Central memory CD4-positive, alpha-beta T cell (primary cell): ENCODE measurements at places on chromosomes 11 and 22.

DNA sequence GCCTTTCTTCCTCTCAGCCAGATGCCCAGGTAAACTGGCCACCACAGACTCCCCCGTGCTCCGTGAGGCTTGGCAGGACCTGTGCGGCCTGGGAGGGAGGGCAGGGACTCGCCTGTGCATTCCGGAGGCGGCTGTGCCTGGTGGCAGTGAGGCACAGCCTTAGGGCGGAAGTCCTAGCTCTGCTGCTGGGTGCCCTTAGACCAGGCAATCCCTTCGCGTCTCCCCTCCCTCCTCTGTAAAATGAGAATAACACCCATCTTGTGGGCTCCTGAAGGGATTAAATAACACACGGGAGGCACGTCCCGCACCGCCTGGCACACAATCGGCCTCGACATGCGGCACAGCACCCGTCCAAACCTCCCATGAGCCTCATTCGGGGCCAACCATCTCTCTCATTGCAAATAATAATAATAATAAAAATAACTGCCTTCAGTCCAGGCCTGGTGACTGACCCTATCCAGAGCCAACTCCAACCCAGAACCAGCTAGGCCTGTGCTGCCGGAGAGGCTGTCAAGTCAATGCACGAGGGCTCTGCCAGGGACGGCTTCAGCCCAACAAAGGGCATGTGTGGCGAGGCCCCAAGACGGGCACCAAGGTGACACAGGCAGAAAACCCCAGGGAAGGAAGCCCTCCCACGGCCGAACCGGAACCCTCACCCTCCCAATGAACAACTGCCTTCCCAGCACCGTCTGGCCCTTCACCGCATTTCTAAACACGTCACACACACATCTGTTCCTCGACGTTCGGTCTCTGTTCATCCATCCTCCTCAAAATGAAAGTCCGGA is 8.2 kb downstream of the LTO1 start:
- DNase-seq = no peak

DNA sequence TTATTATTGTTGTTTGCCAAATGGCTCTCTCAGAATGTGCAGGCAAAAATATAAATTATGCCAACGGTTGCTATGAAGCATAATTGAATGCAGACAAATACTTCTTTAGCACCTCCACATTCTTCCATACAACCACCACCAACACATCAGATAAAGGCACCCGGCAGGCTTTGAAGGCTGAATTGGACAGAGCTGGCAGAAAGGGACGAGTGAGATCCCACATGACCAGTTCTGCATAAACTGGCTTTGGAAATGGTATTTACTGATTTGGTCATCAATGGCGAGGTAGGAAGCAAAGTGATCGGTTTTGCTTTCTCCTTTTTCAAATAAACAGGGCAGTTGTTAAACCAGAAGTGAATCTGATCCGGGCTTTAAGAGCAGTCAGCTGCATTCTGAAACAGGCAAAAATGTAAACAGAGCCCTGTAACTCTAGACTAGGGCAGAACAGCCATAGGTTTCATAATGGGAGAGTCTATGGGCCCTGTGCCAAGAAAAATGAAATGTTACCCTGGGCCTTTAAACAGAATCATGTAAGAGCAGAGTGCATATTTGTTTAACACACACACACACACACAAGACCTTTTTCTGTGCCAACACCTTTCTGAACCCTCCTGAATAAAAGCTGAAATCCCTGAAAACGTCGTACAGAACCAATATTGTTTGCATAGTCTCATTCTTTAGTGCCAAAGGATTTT is 97.7 kb downstream of the MPPED2 start:
- DNase-seq = no peak

- DNase-seq = no peak
Observed at GRCh38 chr11:75566763-75567279, 4.8 kb downstream of the SERPINH1 start.

- no peak for DNase-seq
Observed at GRCh38 chr11:66015936-66016792, 4.4 kb downstream of the CST6 start.

DNA sequence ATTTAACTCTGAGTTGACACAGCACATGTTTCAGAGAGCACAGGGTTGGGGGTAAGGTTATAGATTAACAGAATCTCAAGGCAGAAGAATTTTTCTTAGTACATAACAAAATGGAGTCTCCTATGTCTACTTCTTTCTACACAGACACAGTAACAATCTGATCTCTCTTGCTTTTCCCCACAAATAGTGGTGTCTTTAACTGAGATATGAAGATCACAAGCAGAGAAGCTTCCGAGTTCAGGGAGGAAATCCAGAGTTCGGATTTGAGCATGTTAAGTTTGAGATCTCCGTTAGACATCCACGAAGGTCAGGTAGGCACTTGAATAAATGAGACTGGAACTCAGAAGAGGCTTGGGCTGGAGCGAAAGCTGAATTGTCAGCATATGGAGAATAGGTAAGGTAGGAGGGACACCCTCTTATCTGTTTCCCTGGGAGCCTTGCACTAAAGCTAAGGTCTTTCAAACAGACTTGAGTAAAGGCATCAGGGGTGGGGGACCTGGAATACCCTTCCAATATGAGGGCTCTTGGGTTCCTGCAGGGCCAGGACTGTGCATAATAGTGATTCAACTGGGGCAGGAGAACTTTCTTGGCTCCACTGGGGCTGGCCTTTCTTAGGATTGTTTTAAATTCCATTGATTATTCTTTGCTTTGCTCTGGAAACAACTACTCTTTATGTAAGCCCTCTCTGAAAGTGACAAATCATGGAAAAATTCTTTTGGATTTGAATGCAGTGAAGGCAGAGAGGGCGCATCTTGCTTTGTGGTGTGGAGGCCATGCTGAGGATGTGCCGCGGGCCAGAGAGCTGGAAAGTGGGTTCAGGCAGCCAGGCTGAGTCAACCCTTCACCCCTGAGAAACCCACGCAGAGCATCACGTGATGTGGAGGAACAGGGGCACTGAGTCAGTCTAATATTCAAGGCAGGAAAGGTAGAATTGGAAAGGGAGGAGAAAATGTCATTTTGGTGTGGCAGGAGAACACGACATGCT is 62.7 kb upstream of the AMPD3 start:
- no peak for DNase-seq

- DNase-seq = no peak
Observed at GRCh38 chr22:37433786-37434185, 6.5 kb upstream of the ELFN2 start.

GRCh38 chr22:48076008-48076407 is 1313.6 kb downstream of the TBC1D22A start:
- no peak for DNase-seq

DNA sequence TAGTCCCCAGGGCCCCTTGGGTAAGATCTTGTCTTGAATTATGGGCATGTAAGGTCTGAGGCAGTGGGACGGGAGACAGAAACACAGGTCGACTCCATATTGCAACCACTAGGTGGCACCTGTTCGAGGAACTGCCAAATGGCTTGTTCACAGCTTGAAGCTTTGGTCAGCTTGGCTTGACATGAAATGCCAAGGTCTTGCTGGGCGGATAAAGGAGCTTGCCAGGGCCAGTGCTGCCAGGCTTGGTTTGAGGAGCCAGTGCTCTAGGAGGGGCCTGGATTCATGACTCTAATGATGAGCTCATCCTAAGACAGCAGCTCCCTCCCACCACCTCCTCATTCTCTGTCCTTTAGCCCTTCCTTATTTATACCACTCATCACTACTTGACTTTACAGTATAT is 11.9 kb upstream of the NRIP3 start:
- peak; percentile 42 for DNase-seq

GRCh38 chr11:19766206-19766605 is 53.6 kb downstream of the NAV2 start:
- no peak for DNase-seq

- no peak for DNase-seq
Observed at GRCh38 chr11:10042699-10043098, 251.3 kb downstream of the SBF2 start.

GRCh38 chr22:21026783-21027692 is 5.3 kb downstream of the SLC7A4 start:
- DNase-seq = no peak

DNA sequence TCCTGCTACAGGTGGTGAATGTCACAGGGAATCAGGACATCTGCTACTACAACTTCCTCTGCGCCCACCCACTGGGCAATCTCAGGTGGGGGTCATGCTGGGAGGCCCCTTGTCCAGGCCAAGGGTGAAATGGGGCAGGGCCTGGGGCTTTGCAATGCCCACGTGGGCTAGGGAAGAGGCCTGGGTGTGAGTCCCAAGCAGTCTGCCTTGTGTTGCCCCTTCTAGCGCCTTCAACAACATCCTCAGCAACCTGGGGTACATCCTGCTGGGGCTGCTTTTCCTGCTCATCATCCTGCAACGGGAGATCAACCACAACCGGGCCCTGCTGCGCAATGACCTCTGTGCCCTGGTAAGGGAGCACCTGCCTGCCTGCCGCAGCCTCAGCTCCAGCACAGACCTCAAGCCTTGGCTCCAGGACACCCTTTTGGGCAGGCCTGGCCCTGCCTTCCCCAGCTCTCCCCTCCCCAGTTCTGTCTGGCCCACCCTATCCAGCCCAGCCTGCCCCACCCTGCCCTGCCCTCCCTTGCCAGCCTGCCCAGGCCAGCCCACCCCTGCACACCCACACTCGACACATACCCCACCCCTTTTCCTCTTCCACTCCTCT is 9.1 kb upstream of the TAGLN start:
- DNase-seq = no peak

DNA sequence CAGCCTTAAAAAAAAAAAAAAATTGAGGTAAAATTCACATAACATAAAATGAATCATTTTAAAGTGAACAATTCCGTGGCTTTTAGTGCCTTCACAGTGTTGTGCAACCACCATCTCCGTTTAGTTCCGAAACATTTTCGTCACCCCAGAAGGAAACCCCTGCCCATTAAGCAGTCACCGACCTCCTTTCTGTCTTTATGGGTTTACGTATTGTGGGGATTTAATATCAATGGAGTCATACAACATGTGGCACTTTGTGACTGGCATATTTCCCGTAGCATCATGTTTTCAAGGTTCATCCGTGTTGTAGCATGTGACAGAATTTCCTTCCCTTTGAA is 65.5 kb downstream of the BCR start:
- DNase-seq = no peak

- DNase-seq = no peak
Observed at GRCh38 chr22:47580121-47580520, 817.7 kb downstream of the TBC1D22A start.

DNA sequence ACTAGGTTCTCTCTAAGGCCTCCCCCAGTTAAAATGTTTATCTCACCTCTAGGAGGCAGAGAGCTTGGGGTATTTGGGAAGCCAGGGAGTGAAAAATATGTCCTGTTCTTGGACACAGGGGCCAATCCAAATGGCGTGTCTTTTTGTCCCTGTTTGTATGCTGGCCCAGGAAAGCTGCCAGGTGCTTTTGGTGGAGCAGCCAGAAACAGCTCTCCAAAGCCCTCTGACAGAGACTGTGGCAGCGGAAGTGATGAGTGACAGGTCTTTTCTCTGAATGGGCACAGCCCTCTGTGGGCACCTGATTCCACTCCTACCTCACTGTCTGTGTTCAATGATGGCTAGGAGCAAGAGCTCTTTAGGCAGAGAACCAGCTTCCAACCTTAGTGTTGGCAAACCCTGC is 106.4 kb upstream of the KIRREL3 start:
- DNase-seq = no peak
